Chondrocyte (in vitro differentiated cells): ENCODE measurements at places on chromosomes 1 and 21. TPM values are rescaled to one million over a fixed set of nuclear protein-coding genes. Genes with fewer than 3 reads are reported as not detected.

TEX38 gene
- not detected in 3 replicates for total RNA-seq

CRABP2 gene
- total RNA-seq, result 88.7 to 193 TPM (median 93.5 TPM) in 3 replicates

LYSMD1 gene
- 9.3 to 10.0 TPM (median 9.9 TPM) in 3 replicates for total RNA-seq

ALX3 gene
- not detected in 3 replicates for total RNA-seq

NBPF20 gene
- total RNA-seq, result 2.7 to 5.7 TPM (median 3.4 TPM) in 3 replicates

LCE2A gene
- not detected in 3 replicates for total RNA-seq

DYRK1A gene
- total RNA-seq, result 48.6 to 51.2 TPM (median 50.3 TPM) in 3 replicates

PEAR1 gene
- 1.4 to 13.7 TPM (median 9.9 TPM) in 3 replicates for total RNA-seq

FAM72A gene
- total RNA-seq, result 1.9 to 3.3 TPM (median 2.3 TPM) in 3 replicates

HES3 gene
- total RNA-seq, result not detected in 3 replicates

RGS5 gene
- total RNA-seq, result 103 to 448 TPM (median 423 TPM) in 3 replicates

OR2T2 gene
- not detected in 3 replicates for total RNA-seq

POU3F1 gene
- total RNA-seq, result 1.3 to 11.7 TPM (median 1.6 TPM) in 3 replicates

KCNQ4 gene
- 0.60 to 3.4 TPM (median 3.0 TPM) in 3 replicates for total RNA-seq

RHD gene
- not detected in 3 replicates for total RNA-seq

CD5L gene
- not detected in 3 replicates for total RNA-seq

BACE2 gene
- total RNA-seq, result 68.0 to 78.8 TPM (median 77.9 TPM) in 3 replicates

JAM2 gene
- 6.6 to 7.1 TPM (median 7.0 TPM) in 3 replicates for total RNA-seq

FALEC gene
- total RNA-seq, result 1.2 TPM in 1 of 3 replicates, not detected in the others

ARHGAP29 gene
- total RNA-seq, result 44.0 to 44.8 TPM (median 44.7 TPM) in 3 replicates

MASP2 gene
- total RNA-seq, result not detected in 3 replicates

CCDC27 gene
- not detected in 3 replicates for total RNA-seq

LCE1E gene
- not detected in 3 replicates for total RNA-seq

VAV3 gene
- total RNA-seq, result 0.12 TPM in 1 of 3 replicates, not detected in the others

LDLRAP1 gene
- total RNA-seq, result 20.7 to 23.5 TPM (median 23.5 TPM) in 3 replicates

PLEKHN1 gene
- 0.17 to 0.73 TPM (median 0.38 TPM) in 3 replicates for total RNA-seq

FCGR3A gene
- not detected in 3 replicates for total RNA-seq

AADACL4 gene
- total RNA-seq, result not detected in 3 replicates

INSRR gene
- total RNA-seq, result not detected in 3 replicates

USH2A gene
- not detected in 3 replicates for total RNA-seq

MAGOH gene
- total RNA-seq, result 27.2 to 32.6 TPM (median 29.0 TPM) in 3 replicates

SPRR2G gene
- total RNA-seq, result not detected in 3 replicates

TBX15 gene
- total RNA-seq, result 4.9 to 41.0 TPM (median 37.9 TPM) in 3 replicates

SH2D1B gene
- total RNA-seq, result not detected in 3 replicates

MIXL1 gene
- 0.17 TPM in 1 of 3 replicates, not detected in the others for total RNA-seq

ELOA gene
- 41.7 to 47.8 TPM (median 42.9 TPM) in 3 replicates for total RNA-seq

ZBTB18 gene
- total RNA-seq, result 21.1 to 21.5 TPM (median 21.2 TPM) in 3 replicates

MYOG gene
- total RNA-seq, result not detected in 3 replicates

LBR gene
- total RNA-seq, result 22.7 to 29.0 TPM (median 24.4 TPM) in 3 replicates

PKP1 gene
- 0.07 to 4.1 TPM (median 4.0 TPM) in 3 replicates for total RNA-seq

SYPL2 gene
- 0.75 to 1.3 TPM (median 1.1 TPM) in 3 replicates for total RNA-seq

SLC6A17 gene
- total RNA-seq, result 1.6 to 6.1 TPM (median 2.1 TPM) in 3 replicates

S100A2 gene
- 15.4 to 22.2 TPM (median 18.9 TPM) in 3 replicates for total RNA-seq

PTPRC gene
- not detected in 3 replicates for total RNA-seq

LRRC3 gene
- total RNA-seq, result 3.3 to 8.0 TPM (median 7.4 TPM) in 3 replicates
